Esophagus squamous epithelium (tissue), 5 donors: ENCODE measurements at places on chromosomes 7 and 10.

DNA sequence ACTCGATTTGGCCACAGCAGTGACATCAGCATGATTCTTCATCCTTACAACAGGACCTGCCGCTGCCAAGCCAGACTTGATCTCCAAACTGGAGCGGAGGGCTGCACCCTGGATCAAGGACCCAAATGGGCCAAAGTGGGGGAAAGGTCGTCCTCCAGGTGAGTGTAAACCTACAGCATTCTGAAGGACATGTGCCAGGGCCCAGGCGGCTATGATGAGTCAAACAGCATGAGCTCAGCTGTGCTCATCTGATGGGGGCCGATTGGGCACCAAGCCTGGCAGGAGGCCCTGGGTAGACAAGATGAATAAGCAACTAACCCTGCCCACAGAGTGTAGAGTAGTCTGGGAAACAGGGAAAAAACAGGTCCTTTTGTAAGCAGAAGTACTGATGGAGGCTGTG lies 14.4 kb upstream of the ATP6V0E2 start:
- no peak for DNase-seq

DNA sequence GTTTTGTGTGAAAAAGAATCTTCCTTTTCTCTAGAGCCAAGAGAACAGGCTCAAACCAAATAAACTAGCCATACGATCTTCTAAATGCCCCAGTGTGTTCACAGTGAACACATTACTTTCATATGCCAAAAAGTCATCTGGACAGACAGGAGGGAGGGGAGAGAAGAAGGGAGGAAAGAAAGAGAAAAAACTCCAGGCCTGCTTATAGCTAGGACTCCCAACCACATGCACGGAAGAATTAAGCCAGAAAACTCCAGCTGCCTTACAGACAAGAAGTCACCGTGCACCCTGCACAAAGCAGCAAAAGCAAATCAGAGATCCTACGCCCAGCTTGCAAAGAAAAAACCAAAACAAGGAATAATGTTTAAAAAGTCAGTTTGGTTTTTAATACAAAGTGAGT lies 34.3 kb downstream of the SNX8 start:
- DNase-seq: no peak

GRCh38 chr10:51321980-51322379 lies 247.7 kb downstream of the PRKG1 start:
- DNase-seq: no peak

GRCh38 chr7:34090816-34091215 lies 185.5 kb downstream of the BMPER start:
- no peak for DNase-seq

GRCh38 chr10:88893611-88894010 lies 13.6 kb downstream of the STAMBPL1 start:
- DNase-seq: no peak

- DNase-seq: no peak
Observed at GRCh38 chr10:73251683-73252444, 580 bp downstream of the MRPS16 start.

- no peak for DNase-seq
Observed at GRCh38 chr10:55287346-55287745, 486.3 kb upstream of the PCDH15 start.

- DNase-seq: no peak
Observed at GRCh38 chr7:156547884-156548561, 92.6 kb upstream of the RNF32 start.

- DNase-seq: no peak
Observed at GRCh38 chr10:85995791-85996190, 370.8 kb downstream of the GRID1 start.

DNA sequence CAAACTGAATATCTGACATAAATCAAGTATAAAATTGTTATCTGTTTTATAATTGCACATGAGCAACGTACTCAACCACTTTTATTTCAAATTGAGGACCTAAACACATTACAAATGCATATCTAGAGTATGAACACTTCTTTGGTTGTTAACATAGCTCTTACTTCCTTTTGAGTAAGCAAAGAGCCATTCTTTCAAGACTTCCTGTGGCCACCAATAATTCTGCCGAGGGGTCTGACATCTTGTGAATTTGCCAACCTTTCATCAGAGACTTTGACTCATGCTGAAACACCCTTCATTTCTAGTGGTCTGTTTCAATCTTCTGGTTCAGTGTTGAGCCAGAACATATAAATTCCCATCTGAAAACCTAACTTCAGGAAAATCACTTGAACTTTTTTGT lies 59.4 kb downstream of the CDK14 start:
- DNase-seq: no peak

DNA sequence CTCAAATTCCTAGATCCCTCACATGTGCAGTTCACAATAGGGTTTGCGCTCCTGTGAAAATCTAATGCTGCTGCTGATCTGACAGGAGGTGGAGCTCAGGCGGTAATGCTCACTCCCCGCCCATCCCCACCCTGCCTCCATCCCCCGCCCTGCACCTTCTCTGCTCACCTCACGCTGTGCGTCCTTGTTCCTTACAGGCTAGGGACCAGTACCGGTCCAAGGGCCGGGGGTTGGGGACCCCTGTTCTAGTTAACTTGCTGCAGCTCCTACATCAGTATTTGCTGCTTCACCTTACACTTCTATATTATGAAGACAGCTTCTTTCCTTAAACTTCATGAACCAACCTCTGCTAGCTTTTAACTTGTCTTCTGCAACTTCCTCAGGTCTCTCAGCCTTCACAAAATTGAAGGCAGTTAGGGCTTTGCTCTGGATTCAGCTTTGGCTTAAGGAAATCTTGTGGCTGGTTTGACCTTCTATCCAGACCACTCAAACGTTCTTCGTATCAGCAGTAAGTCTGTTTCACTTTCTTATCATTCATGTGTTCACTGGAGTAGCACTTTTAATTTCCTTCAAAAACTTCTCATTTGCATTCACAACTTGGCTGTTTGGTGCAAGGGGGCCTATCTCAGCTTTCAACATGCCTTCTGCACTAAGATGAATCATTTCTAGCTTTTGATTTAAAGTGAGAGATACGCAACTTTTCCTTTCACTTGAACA lies 1.7 kb upstream of the TNKS2 start:
- no peak for DNase-seq

- DNase-seq: no peak
Observed at GRCh38 chr10:116763440-116763839, 21.1 kb upstream of the HSPA12A start.

- DNase-seq: no peak
Observed at GRCh38 chr10:6010569-6010968, 33.2 kb upstream of the IL15RA start.

- no peak for DNase-seq
Observed at GRCh38 chr10:126331101-126331500, 57.2 kb downstream of the ADAM12 start.

GRCh38 chr10:32950591-32951108 lies 7.4 kb downstream of the ITGB1 start:
- no peak for DNase-seq

GRCh38 chr10:61812052-61812721 lies 89.3 kb upstream of the ARID5B start:
- no peak for DNase-seq

DNA sequence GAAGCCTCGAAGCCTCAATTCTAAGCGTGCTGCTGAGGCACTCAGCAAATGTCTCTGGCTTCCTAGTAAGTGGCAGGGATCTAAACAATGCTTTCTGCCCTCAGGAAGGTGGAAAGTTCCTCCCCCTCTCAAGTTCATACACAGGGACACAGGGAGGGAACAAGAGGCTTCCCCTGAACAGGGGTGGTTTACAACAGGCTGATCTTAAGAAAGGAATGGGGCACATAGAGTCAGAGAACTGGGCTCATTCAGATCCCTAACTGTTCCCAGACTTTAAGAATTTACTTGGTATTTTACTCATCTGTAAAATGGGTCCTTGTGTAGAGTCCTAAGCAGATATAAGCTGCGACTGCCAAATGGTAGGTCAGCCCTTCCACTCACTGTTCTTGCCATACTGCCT lies 2.5 kb downstream of the TNS3 start:
- no peak for DNase-seq

GRCh38 chr10:52056291-52056690 lies 257.8 kb upstream of the DKK1 start:
- DNase-seq: no peak

DNA sequence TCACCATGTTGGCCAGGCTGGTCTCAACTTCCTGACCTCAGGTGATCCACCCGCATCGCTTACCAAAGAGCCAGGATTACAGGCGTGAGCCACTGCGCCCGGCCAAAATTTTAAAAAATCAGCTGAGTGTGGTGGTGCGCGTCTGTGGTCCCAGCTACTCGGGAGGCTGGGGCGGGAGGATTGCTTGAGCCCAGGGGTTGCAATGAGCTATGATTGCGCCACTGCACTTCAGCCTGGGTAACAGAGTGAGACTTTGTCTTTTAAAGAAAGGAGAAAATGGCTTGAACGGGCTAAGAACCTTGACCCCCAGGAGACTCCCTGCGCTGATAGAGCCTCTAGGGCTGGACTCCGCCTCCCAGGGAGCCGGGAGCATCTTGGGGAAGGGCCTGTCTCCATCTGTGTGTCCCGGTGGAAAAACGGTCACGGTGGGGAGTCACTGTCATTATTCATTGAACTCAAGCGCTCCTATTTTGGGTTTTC lies 760 bp upstream of the KCTD7 start:
- DNase-seq: no peak

DNA sequence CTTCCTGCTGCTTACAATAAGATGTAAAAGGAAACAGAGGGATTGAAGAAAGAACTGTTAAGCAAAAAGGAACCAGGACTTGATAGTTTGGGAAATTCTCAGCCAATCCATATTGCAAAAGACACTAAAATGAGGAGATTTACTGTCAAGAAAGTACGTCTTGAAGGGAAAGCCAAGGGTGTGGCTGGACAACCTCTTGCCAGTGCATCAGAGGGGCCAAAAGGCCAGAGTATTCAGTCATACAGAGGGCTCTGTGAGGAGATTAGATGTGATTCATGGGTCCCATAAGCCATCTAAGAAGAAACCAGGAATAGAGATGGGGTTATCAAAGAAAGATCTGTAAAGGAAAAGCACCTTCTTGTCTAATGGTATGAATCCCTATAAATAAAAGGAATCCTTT lies 25.4 kb upstream of the NPVF start:
- DNase-seq: no peak

DNA sequence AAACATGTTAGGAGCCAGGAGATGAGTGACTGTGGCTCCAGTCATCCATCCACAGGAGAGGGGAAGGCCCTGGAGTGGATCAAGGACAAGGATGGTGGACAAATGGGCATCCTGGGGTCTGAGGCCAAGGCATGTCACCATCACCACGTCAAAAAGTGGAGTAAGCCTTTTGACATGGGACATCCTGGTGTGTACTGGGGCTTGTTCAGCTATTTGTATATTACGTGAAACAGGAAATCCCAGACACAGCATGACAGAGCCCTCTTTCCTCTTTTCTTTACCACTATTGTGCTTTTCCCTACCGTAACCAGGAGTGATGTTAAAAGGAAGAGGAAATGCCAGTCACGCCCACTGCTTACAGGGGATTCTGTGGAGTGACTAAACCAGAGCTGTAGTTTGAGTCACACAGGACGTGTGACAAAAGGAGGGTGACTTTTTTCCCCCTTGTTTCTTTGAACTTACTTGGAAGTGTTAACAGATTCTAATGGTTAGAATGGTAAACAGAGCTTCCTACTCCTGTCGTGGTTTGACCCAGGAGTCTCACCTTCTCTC lies 15.4 kb downstream of the ACSL5 start:
- DNase-seq: no peak

- DNase-seq: no peak
Observed at GRCh38 chr10:87920538-87920937, 57.1 kb downstream of the PTEN start.

- no peak for DNase-seq
Observed at GRCh38 chr10:22693371-22693784, 21.0 kb downstream of the PIP4K2A start.

GRCh38 chr10:62243647-62243997 lies 25.0 kb downstream of the RTKN2 start:
- no peak for DNase-seq

DNA sequence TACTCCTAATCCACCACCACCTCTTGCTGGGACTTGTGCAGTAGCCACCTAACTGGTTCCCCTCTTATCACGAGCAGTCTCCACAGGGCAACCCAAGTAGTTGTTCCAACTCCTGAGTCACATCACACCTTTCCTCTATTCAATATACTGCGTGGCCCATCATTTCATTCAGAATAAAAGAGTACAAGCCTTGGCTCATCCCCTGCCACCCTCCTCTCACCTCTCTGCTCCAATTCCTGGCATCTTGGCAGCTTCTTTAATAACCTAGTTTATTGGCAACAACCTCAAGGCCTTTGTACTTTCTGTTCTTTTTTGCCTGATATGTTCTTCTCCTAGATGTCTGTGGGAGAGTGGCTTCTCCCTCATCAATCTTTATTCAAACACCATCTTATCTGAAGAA lies 199.4 kb downstream of the KIAA1217 start:
- DNase-seq: no peak

DNA sequence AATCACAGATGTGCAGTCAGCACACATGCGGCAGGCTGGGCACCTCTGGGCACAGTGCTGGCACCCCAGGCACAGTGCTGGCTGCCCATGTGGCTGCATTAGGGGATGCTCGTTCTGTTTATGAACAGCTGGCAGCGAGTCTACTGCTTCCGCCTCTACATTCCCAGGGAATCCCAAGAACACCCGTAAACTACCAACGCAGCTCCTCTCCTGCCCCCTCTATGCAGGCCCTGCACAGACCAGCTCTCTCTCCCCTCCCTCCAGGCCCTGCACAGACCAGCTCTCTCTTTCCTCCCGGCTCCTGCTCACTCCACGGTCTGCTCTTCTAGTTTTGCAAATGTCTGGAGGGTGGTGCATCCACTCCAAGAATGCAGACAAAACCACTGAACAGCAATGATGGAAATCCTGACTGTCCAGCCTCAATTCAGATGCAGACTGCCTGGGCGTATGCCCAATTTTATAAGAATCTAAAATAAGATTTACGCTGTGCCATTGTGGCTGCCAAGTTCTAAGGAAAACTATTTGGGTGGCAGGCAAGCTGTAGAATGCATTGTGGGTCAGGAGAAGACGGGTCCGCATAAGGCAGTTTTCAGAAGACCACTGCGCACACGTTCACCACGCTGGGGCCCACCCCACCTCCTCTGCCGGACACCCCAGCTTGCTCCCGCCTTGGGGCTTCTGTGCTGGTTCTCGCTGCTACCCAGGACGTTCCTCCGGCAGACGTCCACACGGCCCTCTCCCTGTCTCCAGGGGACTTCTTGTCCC lies 234.6 kb downstream of the ZMYND11 start:
- no peak for DNase-seq

- DNase-seq: no peak
Observed at GRCh38 chr7:114190387-114190786, 224.2 kb upstream of the FOXP2 start.

GRCh38 chr10:93565446-93565845 lies 1.0 kb upstream of the FFAR4 start:
- no peak for DNase-seq

GRCh38 chr7:12475362-12476063 lies 71.8 kb upstream of the VWDE start:
- DNase-seq: no peak

GRCh38 chr7:123435080-123435700 lies 99.2 kb downstream of the IQUB start:
- no peak for DNase-seq

- DNase-seq: no peak
Observed at GRCh38 chr7:106376026-106376799, 91.4 kb upstream of the NAMPT start.
